ENCODE measurements at places on chromosomes 16 and 17. TPM values are rescaled to one million over a fixed set of nuclear protein-coding genes. Genes with fewer than 3 reads are reported as not detected.

DNA sequence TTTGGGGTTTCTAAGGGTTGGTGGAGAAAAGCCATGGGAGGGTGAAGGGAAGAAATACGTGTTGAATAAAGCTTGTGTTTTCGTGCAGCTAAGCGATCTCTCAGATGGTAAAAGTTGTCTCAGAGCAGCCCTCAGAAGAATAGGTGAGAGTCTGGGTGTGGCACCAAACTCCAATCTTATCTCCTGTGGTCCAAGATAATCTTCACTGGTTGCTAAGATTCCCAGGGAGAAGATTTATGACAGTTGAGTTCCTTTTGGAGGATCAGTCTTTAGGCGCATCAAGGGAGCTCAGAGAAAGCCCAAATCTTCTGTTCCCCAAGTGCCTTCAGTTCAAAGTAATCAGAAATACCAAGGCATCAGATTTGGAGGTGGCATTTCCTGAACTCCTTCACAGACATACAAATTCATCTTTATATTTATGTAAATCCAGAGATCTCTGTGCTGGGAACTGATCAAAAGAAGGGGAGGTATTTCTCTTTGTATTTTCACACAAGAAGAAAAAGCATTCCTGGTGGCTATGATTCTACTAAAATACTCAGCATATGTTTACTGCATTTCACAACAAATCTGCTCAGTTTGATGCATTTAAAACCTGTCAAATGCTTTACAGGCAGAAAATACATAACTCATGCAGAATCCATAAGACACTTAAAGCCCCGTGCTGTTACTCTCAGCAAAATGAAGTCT is 102.9 kb downstream of the ABCC12 start:
- H3K4me3 ChIP-seq: no peak overlapping the region
- peaks cover 16% of the 10 kb centered on the region for H3K4me1 ChIP-seq
- DNase-seq: no peak
- no peak overlapping the region for H3K27ac ChIP-seq
- H3K27me3 ChIP-seq: peaks cover 6% of the 10 kb centered on the region

DNA sequence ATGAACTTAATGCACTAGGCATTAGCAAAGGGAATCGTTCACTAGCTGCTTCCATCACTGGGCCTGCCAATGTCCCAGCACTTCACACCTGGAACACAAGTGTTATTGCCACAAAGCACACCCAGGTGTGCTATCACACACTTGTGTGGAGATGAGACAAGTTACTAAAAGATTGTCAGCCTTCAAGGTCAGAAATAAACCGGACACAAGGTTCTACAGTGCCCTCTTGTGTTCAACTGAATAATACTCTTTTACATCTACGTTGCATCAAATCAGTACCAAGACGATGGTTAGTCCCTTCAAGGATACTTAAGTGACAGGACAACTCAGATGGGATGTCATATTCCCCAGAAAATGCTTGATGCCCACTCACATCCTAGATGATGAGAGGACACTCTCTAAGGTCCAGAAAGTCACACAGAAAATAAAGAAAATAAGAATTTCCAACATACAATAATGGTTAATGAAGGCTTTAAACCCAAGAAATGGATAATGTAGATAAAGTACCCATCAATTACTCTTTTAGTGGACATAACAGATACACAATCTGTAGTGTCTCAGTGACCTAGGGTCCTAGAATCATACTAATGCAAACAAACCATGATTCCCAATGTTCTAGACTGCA is 16.4 kb upstream of the GLG1 start:
- H3K36me3 ChIP-seq: peaks cover 18% of the 10 kb centered on the region
- DNase-seq: peak; percentile 43
- H3K27ac ChIP-seq: no peak overlapping the region
- H3K4me3 ChIP-seq: no peak overlapping the region

The GAS7 gene
- total RNA-seq: 2.9 TPM

The FN3KRP gene
- total RNA-seq: 19.2 TPM

The CSH1 gene
- not detected for total RNA-seq

Measured in neural progenitor cell (in vitro differentiated cells).